A549 treated with GW870086 at 1 μM for 4 hours (cell line): ENCODE measurements at places on chromosomes 7 and 10. TPM values are rescaled to one million over a fixed set of nuclear protein-coding genes. Genes with fewer than 3 reads are reported as not detected.

C10orf90 gene
- total RNA-seq, result 3.6 to 4.4 TPM (median 3.8 TPM) in 5 replicates

SPDYE9 gene
- total RNA-seq, result not detected in 5 replicates

ARMH3 gene
- total RNA-seq, result 10.0 to 12.2 TPM (median 11.1 TPM) in 5 replicates

CNOT4 gene
- 10.0 to 11.8 TPM (median 10.7 TPM) in 5 replicates for total RNA-seq

EPDR1 gene
- total RNA-seq, result 66.1 to 81.5 TPM (median 77.3 TPM) in 5 replicates
